Brain microvascular endothelial cell (primary cell): ENCODE measurements at places on chromosomes 1 and 21.
A peak's percentile ranks its signal among the peaks of the same experiment; 100 is the strongest.

GRCh38 chr1:55500601-55501000 lies 285.4 kb upstream of the USP24 start:
- peak; percentile 5 for DNase-seq

- DNase-seq: no peak
Observed at GRCh38 chr1:244154508-244154871, 103.4 kb downstream of the ZBTB18 start.

- DNase-seq: no peak
Observed at GRCh38 chr1:186518822-186519381, 58.0 kb upstream of the PDC start.

DNA sequence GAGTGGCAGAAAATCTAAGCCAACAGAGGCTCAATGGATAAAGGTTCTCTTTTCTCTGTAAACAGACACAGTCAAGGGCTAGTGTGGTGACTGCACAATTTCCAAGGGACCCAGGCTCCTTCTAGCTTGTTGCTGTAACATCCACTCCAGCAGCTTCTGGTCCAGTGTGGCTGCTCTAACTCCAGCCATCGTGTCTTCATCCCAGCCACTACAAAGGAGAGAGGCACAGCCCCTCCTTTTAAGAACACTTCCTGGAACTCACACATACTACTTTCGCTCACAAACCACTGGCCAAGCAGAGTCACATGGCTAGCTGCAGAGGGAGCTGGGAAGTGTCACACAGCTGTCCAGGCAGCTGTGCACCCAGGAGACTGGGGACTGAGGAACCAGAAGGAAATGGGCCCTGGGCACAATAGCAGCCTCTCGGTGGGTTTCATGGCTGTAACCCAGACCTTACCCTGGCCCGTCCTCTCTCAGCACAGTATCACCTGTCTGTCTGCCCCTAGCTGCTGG lies 188.6 kb upstream of the VAMP3 start:
- no peak for DNase-seq

GRCh38 chr1:247104965-247105364 lies 809 bp upstream of the ZNF669 start:
- DNase-seq: no peak
